ENCODE measurements at places on chromosomes 11 and 22. TPM values are rescaled to one million over a fixed set of nuclear protein-coding genes. Genes with fewer than 3 reads are reported as not detected.

Gene DRD2
- polyA plus RNA-seq, result 0.19 TPM

Gene MS4A12
- not detected for polyA plus RNA-seq

Gene RPS13
- polyA plus RNA-seq, result 831 TPM

Gene TPBGL
- polyA plus RNA-seq, result not detected

Gene MMP13
- not detected for polyA plus RNA-seq

Gene KCTD14
- 0.85 TPM for polyA plus RNA-seq

Gene PMM1
- 79.2 TPM for polyA plus RNA-seq

Gene PRG3
- not detected for polyA plus RNA-seq

Gene DGAT2
- polyA plus RNA-seq, result 7.5 TPM

Gene TMEM179B
- polyA plus RNA-seq, result 150 TPM

Gene OR8D1
- not detected for polyA plus RNA-seq

Gene FDXACB1
- 2.1 TPM for polyA plus RNA-seq

Gene LRRC51
- 7.5 TPM for polyA plus RNA-seq

Gene KREMEN1
- polyA plus RNA-seq, result 4.5 TPM

Gene TRIM22
- polyA plus RNA-seq, result 50.2 TPM

Gene RHOD
- 32.3 TPM for polyA plus RNA-seq

Gene PES1
- polyA plus RNA-seq, result 67.8 TPM

Gene PDGFB
- 0.49 TPM for polyA plus RNA-seq

Gene PLAAT4
- polyA plus RNA-seq, result 0.84 TPM

Gene DBX1
- polyA plus RNA-seq, result not detected

Gene SSRP1
- 29.3 TPM for polyA plus RNA-seq

Gene CASP1
- 9.7 TPM for polyA plus RNA-seq

Gene OR51B6
- polyA plus RNA-seq, result not detected

Gene BAIAP2L2
- polyA plus RNA-seq, result 13.2 TPM

Gene EMID1
- not detected for polyA plus RNA-seq

Gene PATL1
- polyA plus RNA-seq, result 8.5 TPM

Gene GGTLC3
- not detected for polyA plus RNA-seq

Gene GTSE1
- polyA plus RNA-seq, result 8.6 TPM

Gene PANX3
- polyA plus RNA-seq, result not detected

Gene OR6Q1
- not detected for polyA plus RNA-seq

Gene LMO1
- not detected for polyA plus RNA-seq

Gene ACTN3
- not detected for polyA plus RNA-seq

Gene PATE2
- polyA plus RNA-seq, result not detected

Gene ATM
- polyA plus RNA-seq, result 16.5 TPM

Gene CD3D
- polyA plus RNA-seq, result not detected

Gene ELMOD1
- 0.51 TPM for polyA plus RNA-seq

Measured in GM23248 (cell line).